ENCODE measurements at places on chromosomes 12 and 14.

GRCh38 chr14:94125659-94126418 lies 3.6 kb downstream of the IFI27L2 start:
- no peak for DNase-seq

DNA sequence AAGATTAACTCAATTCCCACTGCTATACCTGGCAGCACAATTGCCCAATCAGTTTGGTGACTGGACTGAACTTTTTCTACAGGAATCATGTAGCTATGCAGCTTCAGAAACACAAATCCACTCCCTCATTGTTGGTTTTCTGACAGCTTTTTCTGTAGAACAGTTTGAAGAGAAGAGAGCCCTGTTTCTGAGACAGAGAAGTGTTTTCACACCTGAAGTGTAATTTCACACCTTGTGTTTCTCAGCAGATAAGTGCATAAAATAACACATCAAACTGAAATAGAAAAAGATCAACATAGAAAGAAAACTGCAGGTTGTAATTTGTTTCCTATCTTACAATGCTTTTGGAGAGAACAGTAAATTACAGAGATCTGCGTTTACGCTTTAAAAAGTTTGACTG lies 335.6 kb downstream of the SNAPC1 start:
- no peak for DNase-seq

GRCh38 chr14:96268431-96269358 lies 12.7 kb downstream of the BDKRB1 start:
- DNase-seq, result no peak

DNA sequence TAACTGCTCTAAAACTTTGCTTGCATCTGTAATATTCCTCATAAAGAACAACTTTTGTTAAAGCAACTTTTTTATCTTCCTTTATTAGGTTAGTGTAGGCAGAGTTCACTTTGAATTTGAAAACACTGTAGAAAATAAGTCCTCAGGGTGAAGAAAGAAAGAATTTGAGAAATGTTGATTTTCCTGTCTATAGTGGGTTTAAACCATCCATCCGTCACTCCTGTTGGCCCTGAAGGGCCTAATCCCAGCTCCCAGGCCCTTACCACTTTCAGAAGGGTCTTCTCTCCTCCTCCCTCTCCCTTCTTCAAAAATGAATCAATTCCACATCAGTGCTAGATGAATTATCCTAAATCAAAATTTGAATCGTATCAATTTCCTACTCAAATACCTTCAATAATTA lies 4.9 kb upstream of the SLC2A3 start:
- DNase-seq, result no peak

DNA sequence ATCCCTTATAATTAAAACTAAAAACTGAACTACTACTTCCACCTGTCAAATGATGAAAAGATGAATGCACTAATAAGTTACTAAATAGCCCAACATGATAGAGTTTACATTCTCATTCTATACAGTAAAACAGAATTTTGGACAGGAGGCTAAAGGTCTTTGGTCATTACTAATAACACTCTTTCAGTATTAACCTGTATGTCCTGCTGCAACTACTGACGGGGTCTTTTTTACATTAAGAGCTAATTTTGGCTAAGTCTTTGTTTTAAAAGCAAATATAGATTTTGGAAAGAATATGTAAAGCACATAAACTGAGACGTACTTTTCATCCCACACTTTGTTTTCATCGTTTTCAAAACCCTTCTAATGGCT lies 175.4 kb upstream of the CDKN3 start:
- DNase-seq, result no peak

DNA sequence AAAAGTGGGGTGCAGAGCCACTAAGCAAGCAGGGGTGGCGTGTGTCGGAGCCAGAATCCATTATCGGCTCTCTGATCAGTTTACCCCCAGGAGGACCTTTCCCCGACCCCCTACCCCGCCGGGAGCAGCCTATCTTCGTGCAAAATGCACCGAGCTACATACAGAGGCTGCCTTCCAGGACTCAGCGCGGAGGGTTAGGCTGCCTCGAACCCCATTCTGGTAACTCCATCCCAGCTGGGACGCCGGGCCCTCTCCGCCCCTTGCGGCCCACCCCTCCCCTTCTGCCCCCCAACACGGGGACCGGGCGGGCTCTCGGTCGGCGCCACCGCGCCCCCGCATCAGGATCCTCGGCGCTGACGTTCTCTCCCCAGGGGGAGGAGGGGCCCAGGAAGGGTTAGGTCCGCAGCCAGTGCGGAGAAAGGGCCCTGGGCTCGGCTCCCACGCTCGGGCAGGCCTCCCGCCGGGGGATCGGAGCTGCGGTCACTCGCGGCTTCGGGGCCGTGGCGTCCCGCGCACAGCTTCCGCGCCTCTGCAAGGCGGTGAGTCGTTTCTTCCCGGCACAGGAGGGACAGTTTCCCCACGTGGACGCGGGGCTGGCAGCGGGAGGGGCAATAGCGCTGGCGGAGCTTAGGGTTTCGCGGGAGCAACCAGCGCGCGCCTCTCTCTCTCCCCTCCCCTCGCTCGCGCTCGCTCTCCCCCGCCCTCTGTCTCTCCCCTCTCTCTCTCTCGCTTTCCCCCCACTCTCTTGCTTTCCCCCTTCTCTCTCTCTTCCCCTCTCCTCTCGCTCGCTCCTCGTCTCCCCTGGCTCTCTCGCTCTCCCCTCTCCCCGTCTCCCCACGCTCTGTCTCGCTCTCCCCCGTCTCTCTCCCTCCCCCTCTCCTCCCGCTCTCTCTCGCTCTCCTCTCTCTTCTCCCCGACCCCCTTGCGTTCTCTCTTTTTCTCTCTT lies 12.5 kb upstream of the MAP3K9 start:
- peak; percentile 51 for DNase-seq
